LHCN-M2 (cell line): ENCODE measurements at places on chromosomes 5 and 9. TPM values are rescaled to one million over a fixed set of nuclear protein-coding genes. Genes with fewer than 3 reads are reported as not detected.

- DNase-seq = no peak
These were observed 101.9 kb downstream of the MTRR start for GRCh38 chr5:7970816-7971215.

GRCh38 chr9:137745541-137745991 lies 126.8 kb downstream of the EHMT1 start:
- DNase-seq = peak; percentile 78

GRCh38 chr9:75186767-75187380 lies 98.6 kb downstream of the OSTF1 start:
- no peak for DNase-seq

DNA sequence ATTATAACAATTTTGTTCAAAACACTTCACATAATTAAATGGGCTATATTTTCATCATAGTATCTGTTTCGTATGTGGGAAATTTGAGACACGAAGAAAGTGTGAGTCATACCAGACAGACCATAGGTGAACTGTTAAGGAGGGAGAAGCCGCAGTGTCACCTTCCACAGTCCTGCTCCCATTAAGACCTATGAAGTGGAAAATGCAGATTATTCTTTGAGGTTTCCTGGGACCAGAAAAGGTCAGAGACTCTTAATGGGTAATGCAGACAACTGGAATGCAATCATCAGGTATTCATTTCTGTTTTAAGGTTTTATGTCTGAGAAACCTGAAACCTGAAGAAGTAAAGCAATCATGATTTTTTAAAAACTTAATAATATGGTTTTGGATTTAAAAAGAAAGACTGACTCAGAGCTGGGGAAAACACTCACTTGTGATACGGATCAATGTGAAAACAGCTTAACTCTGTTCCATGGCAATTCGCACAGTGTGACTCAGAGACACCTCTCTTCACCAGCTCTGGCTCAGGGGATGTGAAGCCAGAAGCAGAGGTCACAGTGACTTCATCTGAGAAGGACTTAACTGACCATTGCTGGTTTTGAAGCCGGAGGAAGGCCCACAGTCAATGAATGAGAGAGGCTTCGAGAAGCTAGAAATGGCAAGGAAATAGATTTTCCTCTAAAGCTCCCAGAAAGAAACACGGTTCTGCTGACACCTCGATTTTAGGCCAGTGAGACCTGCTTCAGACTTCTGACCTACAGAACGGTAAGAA lies 17.2 kb upstream of the GCNT1 start:
- DNase-seq = peak; percentile 55

The SLC26A2 gene
- 36.2 and 36.3 TPM in 2 replicates for total RNA-seq

GRCh38 chr9:31799953-31800609 lies 584.4 kb upstream of the ACO1 start:
- peak; percentile 74 for DNase-seq

- DNase-seq = peak; percentile 73
These were observed 580 bp downstream of the ERAP1 start for GRCh38 chr5:96807075-96807654.

DNA sequence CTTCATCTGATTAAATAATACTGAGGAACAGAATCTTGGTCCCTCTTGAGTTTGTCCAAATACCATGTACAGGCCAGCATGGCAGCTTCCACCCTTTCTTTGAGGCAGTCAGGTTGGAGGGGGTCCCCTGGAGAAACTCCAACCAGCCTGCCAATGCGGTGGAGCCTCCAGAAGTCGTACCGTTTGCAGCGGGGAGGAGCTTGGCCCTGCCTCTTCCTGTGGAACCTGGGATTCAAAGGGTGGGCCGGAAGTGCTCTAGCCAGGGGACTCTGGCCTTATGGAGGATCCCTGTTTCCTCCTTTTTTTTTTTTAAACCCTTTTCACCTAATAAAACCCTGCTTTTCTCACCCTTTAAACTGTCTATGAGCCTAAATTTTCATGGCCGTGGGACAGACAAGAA lies 216.3 kb upstream of the ZNF608 start:
- DNase-seq = no peak
